ENCODE measurements at places on chromosomes 16 and 17.
A peak's percentile ranks its signal among the peaks of the same experiment; 100 is the strongest.

- DNase-seq = no peak
Measured at GRCh38 chr16:80862160-80862705, 57.8 kb upstream of the CDYL2 start.

DNA sequence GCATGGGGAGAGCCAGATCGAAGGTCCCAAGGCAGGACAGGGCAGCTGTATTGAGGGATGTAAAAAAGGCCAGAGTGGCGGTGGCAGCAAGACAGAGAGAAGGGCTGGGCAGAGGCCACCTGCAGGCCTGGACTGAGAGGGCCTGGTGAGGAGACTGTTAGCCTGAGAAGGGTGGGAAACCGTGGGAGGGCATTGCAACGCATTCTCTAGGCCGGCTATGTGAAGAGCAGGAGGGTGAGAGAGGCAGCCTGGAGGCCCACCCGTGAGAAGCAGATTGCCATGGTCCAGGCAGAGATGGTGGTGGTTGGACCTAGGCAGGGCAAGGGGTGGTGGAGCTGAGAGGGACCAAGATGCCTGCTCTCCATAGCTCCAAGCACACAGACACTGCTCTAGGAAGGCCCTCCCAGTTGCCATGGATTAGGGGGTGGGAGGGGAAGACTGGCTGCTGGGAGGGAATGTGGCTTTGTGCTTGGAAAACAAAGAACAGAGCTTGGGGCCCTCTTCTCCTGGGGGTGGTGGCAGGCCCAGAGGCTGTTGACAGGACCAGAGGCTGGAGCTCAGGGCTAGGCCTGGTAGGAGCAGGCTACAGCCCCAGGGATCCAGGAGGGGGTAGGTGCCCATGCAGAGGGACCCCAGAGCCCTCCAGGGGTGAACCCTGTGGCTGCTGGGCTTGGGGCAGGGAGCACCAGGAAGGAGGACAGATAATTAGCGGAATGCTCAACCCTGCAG, 12.4 kb upstream of the TCAP start:
- no peak for DNase-seq

DNA sequence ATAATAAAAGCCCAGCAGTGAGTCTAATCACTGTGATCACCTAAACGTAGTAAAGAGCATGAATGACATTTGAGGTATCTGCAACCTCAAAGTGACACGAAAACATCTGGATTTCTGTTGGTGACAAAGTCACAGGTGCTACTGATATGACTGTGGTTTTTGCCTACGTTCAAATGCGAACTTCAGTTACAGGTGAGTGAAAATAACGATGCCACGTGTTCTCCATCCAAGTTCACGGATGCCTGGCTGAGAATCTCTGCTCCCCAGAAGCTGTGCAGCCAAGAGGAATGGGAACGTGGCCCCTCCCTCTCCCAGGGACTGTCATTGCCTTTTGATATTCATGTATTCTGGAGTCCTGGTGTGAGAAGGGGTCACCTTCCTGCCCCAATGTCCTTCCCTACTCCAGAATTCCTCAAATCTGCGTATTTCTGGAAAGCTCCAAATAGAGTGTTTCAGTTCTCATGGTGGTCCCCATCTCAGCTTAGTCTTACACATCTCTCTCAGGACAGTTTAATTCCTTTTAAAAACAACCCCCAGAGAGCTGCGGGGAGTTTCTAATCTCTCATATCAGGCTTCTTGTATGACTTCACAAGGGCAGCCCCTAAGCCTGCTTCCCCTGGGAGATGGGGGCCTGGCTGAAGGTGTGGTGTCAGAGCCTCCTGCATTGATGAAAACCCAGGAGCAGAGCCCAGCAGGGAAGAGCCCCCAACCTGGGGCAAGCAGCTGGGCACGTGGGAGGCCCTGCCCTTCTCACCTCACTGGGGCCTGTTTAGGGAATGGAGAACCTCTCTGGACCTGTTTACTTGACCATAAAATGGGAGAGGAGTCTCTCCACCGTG, 25.8 kb downstream of the PIK3R5 start:
- peak; percentile 75 for DNase-seq

DNA sequence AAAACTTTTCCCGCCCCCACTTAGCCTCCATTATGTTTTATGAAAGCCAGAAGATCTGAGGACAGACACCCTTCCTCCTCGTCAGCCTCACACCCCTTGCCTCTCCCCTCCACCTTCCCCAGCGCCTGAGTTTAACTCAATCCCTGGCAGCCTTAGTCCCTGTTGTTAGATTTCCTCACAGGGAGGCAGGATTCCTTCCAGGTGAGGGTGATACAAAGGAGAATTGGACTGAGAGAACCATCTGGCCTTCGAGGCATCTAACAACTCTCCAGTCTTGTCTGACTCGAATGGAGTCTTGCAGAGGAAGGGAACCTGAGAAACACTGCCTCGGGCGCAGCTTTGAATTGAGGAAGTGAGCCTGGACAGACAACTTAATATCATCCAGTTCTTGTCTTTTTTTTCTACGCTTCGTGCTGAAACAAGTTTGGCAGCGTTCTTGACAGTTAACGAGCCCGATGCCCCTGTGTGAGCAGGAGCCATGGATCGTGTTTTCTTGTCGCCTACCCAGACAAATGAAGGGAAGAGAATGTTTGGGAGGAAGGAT, 1.3 kb upstream of the ZNF768 start:
- DNase-seq = no peak

DNA sequence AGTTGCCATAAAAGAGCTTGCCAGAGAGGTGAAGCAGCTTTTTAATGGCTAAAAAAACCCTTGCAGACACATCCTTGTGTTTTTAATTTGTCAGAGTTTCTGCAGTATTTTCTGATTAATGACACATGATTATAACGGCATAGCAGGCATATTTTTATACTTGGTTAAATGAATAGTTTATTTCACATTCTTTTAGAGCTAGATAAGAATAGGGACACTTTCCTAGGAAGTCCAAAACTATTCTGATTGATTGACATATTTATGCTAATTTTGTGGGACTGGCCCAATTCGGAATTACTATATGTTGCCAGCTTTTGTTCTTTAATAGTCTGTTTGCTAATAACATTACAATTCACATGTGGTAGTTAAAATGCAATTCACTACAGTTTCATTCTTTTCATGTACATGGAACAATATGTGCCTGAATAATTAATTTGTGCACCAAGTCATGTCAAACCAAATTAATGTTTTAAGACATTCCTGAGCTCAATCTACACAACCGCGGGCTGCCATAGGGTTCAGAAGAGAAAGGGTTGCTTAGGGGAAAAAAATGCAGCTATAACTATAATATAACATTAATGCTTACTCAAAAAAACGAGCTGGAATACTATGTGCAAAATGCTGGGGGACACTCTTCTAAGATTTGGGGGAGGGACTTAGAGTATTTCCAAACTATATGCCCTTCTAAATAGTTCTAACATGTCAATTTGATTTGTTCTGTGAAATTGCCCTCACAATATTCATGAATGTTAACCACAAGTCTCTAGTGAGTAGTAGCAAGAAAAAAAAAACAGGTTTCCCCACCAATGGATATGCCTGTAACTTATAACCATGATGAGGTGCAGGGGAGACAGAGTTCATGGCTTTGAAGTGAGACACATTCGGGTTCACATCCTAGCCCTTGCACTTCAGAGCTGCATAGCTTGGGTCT, 305.4 kb downstream of the CEP112 start:
- DNase-seq = no peak

GRCh38 chr17:44304651-44305050, 3.8 kb upstream of the RUNDC3A start:
- DNase-seq = no peak
